ENCODE measurements at places on chromosomes 1 and 21. TPM values are rescaled to one million over a fixed set of nuclear protein-coding genes. Genes with fewer than 3 reads are reported as not detected.

GRCh38 chr1:21899987-21900386, 37.1 kb downstream of the HSPG2 start:
- DNase-seq = no peak

DNA sequence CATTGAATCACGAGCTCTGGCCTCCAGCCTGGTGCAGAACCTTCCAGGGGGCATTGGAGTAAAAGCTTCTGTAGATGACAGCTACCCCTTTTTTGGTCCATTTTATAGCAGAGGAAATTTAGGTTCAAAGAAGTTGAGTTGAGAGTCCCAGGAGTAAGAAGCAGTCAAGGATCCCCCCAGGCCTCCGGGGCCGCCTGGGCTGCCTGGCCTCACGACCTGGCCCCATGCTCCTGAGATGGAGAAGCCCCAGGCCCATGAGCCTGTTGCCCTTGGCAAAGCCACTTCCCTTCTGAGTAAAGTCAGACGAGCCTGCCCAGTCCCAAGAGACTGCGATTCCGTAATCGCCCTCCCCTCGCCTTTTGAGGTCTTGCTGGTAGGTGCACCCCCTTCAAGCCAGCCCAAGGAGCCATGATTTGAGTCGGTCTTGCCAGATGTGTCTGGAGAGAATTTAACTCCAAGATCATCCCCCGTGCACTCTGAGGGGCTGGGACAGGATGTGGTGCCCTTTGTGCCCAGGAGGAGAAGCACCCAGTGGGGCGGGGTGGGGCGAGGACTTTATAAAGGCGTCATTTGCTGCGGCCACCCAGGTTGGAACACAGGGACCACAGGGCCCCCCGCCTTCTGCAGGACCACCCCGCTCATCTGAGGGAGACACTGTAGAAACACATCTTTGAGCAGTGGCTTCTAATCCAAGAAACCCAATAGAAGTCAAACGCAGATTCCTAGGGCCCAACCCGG, 30.1 kb downstream of the PDE9A start:
- DNase-seq = no peak

DNA sequence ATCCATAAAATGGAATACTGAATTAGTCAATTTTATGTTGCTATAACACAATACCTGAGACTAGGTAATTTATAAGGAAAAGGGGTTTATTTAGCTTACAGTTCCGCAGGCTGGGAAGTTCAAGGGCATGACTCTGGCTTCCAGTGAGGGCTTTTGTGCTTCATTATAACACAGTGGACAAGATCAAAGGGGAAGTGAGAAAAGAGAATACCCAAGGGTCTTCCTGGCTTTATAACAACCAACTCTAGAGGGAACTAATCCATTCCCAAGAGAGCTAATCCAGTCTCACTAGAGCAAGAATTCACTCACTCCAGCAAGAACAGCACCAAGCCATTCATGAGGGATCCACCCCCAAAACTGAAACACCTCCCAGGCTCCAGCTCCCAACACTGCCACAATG, 3.1 kb downstream of the KIFAP3 start:
- DNase-seq = no peak

The PLA2G2C gene
- 0.50 TPM for total RNA-seq

The GPR3 gene
- total RNA-seq = 1.7 TPM

- no peak for DNase-seq
These were observed 22.4 kb upstream of the PADI2 start for GRCh38 chr1:17141441-17142197.

The LCE6A gene
- not detected for total RNA-seq

DNA sequence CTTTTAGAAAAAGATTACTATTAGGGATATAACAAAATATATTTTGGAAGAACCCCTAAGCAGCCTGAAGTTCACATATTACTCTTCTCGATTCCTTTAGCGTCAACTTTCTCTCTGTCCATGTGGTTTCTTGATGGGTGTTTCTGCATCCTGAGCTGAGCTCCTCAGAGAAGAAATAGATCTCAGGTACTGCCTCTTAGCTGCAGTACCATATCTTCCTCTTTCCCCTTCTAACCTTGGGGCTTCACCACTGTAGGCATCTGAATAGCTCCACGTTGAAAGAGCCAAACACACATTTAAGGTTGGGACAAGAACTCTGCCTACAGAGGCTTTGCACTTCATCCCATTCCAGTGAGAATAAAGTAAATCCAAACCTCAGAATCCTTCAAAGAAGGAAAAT, 59.2 kb downstream of the SAMSN1 start:
- DNase-seq = no peak

- peak; percentile 50 for DNase-seq
These were observed 5.1 kb downstream of the HSPB7 start for GRCh38 chr1:16012590-16013219.

DNA sequence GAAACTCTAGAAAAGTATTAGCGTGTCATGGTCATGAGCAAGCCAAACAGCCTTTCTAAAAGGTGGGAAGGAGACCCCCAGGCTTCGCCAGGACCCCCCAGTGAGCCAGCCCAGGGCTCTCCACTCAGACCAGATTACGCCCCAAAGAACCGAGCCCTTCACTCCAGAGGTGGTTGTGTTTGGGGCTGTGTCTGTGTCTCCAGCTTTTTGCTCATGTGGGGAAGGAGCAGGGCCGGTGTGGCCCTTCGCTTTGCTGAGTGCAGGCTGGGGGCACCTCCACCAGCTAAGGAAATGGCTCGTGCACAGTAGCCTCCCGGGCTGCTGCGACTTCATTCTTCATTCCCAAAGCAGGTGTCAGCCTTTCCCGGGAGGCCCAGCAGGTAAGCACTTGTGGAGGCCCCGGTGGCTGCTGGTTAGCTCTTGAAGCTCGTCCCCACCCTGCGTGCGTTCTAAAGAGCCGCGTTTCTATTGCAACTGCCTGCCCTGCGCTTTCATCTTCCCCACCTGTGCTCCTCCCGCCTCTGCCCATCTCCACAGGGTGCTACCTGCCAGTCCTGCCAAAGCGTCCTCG, 531 bp downstream of the TSPEAR start:
- DNase-seq = peak; percentile 19

The OR2G6 gene
- total RNA-seq = 0.04 TPM

DNA sequence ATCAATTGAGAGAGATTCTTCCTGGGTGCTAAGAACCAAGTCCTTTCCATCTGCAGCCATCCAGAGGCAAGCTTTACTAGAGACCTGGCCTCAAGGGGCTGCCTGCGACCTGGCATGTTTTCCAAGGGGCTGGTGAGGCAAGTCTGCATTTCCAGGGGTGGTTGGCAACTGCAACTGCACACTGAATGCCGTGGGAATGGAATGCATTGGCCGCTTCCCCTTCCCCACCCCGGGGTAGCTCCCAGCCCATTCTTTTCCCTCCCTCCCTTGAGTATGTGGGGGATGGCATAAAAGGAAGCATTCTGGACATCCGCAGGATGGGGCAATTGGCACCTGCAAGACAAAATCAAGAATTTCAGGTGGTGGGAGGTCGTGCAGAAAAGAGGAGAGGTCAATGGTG, 155.1 kb downstream of the IGSF21 start:
- no peak for DNase-seq

DNA sequence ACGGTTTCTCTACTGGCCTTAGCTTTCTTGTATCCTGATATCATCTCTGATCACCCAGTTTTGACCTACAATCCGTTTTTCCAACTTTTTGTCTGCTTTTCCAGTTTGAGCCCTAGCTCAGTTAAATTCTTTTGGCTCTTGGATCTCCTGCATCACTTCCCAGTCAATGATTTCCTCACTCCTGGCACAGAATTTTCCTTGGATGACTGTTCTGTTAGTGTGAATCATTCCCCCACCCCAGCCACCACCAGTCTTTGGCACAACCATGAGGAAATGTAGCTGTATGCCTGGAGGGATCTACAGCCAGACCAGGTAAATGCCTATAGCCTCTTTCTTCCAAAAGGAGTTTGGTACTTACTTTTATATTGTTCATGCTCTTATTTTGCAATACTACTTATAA, 187.2 kb upstream of the PTGFR start:
- DNase-seq = no peak

The PCBP3 gene
- total RNA-seq = 5.4 TPM

The TSSK3 gene
- total RNA-seq = 6.6 TPM

DNA sequence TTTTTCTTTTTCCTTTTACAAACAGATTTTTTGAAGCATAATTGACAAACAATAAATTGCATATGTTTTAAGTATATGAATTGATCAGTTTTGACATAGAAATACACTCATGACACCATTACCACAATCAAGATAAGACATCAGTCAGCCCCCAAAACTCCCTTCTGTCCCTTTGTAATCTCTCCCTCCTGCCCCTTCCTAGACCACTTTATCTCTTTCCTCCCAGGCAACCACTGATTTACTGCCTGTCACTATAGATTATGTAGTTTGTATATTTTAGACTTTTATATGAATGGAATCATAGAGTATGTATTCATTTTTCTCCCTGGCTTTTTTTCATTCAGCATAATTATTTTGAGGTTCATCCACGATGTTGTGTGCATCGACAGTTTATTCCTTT, 6.9 kb upstream of the SYT14 start:
- no peak for DNase-seq

The CLEC20A gene
- total RNA-seq = not detected

GRCh38 chr21:18335651-18336236, 67.8 kb downstream of the TMPRSS15 start:
- no peak for DNase-seq

The COL9A2 gene
- total RNA-seq = 49.9 TPM

DNA sequence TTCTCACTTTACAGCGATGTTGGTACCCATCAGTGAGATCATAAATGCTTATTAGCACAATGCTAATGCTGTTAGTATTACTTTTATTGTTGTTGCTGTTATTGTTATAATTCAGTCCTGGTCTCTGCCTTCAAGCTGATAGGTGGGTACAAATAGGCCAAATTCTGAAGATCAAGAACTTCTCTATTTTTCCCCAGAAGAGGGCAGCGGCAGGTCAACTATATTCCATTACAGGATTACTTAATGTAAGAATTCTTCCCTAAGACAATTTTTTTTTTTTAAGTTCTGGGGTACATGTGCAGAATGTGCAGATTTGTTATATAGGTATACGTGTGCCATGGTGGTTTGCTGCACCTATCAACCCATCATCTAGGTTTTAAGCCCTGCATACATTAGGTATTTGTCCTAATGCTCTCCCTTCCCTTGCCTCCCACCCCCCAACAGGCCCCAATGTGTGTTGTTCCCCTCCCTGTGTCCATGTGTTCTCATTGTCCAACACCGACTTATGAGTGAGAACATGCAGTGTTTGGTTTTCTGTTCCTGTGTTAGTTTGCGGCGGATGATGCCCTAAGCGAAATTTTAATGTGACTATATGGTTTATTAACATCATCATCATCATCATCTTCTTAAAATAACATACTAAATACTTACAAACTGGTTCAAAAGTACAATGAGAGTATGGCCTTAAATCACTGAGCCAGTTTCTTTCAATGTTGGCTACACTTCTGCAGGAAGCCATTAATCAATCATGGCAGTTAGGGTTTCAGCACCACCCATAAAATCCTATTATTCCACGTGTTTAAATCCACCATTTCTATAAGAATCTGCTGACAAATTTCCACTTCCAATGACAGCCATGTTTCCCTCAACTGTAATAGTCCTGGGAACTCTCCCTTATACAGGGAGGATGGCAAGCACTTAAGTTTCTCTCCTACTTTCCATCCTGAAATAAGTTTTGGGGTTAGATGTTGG, 19.2 kb downstream of the SLC19A2 start:
- no peak for DNase-seq

DNA sequence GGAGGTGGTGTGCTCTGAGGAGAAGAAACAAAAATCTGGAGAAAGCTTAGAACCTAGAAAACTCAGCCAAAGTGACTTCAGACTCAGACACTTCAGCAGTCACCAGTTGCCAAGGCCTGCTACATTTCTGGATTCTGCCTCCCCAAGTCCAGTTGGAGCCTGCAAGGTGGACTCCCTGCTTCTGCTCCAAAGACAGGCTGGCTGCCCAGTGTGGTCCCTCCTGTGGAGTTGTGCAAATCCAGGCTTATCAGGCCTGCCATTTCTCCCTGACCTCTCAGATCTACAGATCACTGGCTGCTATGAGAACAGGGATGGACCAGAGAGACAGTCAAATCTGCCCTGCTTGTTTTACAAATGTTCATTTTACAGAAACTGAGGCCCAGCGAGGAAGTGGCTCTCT, 9.9 kb downstream of the CACHD1 start:
- DNase-seq = no peak

- DNase-seq = no peak
These were observed 137.3 kb downstream of the PGBD5 start for GRCh38 chr1:230288641-230289349.

- no peak for DNase-seq
These were observed 17.1 kb upstream of the CCDC190 start for GRCh38 chr1:162878000-162878596.

GRCh38 chr1:29689372-29690030, 453.2 kb downstream of the PTPRU start:
- no peak for DNase-seq

GRCh38 chr1:44994309-44994898, 8.0 kb upstream of the EIF2B3 start:
- no peak for DNase-seq

DNA sequence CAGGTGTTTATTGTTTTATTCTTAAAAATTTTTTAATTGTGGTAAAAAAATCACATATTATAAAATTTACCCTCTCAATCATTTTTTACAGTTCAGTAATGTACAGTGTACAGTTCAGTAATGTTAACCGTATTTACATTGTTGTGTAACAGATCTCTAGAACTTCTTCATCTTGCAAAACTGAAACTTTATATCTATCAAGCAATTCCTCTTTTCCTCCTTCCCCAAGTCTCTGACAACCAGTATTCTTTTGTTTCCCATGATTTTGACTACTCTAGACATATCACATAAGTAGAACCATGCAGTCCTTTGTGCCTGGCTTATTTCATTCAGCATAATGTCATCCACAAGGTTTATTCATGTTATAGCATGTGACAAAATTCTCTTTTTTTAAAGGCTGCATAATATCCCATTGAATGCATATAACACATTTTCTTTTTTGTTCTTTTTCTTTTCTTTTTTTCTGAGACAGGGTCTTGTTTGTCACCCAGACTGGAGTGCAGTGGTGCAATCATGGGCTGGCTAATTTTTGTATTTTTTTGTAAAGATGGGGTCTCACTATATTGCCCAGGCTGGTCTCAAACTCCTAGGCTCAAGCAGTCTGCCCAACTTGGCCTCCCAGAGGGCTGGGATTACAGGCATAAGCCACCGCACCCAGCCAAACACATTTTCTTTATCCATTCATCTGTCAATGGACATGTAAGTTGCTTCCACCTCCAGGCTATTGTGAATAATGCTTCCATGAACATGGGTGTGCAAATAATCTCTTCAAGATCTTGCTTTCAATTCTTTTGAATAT, 17.2 kb upstream of the RCSD1 start:
- no peak for DNase-seq

GRCh38 chr1:231159963-231160761, 1.7 kb upstream of the TRIM67 start:
- DNase-seq = no peak

GRCh38 chr1:15339570-15339969, 70.1 kb upstream of the EFHD2 start:
- no peak for DNase-seq

All from mesothelial cell of epicardium (in vitro differentiated cells).